CD4-positive, alpha-beta T cell treated with Interleukin-15 for 4 hours (primary cell): ENCODE measurements at places on chromosomes 5 and 9.

GRCh38 chr9:112809351-112809848, 58.8 kb downstream of the SNX30 start:
- no peak for DNase-seq

- DNase-seq: no peak
Measured at GRCh38 chr9:89048616-89049015, 57.3 kb downstream of the S1PR3 start.

- DNase-seq: no peak
Measured at GRCh38 chr9:19922476-19923118, 133.8 kb upstream of the SLC24A2 start.

DNA sequence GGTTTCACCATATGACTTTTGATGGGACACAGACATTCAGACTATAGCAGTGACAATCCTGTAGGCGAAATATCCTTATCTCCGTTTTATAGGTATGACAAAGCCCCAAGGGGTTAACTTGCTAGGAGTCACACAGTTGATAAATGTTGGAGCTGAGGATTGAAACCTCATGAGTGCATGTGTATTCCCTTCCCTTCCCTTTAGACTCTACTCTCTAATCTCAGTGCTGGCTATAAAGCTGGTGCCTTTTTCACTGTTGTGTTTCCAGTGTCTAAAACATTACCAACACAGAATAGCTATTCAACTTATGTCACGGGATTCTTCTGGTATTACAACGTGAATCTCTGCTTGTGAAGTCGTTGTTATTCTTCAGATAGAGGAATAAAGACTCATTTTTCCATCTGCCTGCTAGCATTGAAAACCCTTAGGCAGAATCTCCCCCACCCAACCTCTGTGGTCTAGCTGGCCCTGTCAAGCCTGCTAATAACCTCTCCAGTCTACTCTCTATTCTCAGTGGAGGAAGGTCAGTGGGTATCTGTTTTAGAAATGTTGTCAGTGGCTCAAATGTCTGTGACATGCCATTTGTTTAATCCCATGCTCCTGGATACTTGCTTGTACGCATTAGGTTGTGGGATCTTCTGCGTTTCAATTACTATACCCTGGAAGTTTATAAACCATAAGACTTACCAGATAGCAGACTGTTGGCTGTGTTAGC, 121.2 kb downstream of the TLE4 start:
- no peak for DNase-seq

- no peak for DNase-seq
Measured at GRCh38 chr9:90038763-90039162, 434.0 kb downstream of the GADD45G start.

GRCh38 chr9:121282277-121283079, 14.5 kb downstream of the GSN start:
- DNase-seq: no peak

DNA sequence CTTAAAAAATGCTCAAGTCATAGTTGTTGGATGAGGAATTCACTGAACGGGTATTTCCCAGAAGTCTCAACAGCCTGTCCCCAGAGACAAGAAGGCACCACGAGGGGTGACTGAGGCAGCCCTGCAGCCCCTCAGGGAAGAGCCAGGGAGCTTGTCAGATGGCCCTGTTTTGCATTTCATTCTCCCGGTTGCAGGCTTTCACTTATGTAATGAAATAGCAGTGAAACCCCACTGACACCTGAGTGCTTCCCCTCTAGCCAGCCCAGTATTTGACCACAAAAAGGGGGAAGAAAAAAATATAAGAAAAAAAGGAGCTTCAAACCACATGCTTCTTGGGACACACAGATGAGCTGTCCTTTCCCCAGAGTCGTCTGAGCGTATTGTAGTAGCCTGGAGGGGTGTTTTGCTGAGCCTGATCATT, 75.3 kb upstream of the IL12B start:
- DNase-seq: no peak

DNA sequence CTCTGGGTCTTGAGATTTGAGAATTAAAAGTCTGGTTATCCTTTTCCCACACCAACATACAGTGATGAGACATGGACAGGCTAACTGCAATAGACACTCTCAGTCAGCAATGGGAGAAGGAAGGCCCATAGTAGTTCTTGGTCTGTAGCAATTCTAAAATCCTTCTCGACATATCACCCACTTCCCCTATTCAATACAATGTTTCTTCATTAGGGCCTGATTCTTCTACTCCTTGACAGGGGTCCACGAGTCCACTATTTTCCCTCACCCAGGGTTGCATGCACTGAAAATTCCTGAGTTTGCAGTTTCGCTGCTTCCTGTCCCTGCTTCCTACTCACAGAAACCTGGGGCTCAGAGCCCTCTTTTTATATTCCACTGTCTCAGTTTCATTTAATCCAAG, 402.8 kb downstream of the MAT2B start:
- DNase-seq: no peak

DNA sequence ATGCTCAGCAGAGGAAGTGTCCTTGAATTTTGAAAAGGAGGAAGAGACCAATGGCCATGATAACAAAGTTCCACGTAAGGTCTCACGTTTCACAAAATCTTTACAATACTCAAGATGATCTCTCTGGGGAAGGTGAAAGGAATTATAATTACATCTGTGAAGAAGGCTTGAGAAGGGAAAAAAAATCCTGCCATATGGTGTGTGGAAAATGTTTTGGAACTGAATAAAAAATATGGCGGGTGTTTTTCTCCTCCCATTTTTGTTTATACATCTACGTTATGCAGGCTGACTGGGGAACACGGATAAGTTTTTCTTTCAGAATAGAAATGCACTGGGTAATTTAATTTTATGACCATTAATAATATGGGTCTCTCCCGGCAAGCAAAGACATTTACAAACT, 425.6 kb upstream of the BRINP1 start:
- DNase-seq: no peak

DNA sequence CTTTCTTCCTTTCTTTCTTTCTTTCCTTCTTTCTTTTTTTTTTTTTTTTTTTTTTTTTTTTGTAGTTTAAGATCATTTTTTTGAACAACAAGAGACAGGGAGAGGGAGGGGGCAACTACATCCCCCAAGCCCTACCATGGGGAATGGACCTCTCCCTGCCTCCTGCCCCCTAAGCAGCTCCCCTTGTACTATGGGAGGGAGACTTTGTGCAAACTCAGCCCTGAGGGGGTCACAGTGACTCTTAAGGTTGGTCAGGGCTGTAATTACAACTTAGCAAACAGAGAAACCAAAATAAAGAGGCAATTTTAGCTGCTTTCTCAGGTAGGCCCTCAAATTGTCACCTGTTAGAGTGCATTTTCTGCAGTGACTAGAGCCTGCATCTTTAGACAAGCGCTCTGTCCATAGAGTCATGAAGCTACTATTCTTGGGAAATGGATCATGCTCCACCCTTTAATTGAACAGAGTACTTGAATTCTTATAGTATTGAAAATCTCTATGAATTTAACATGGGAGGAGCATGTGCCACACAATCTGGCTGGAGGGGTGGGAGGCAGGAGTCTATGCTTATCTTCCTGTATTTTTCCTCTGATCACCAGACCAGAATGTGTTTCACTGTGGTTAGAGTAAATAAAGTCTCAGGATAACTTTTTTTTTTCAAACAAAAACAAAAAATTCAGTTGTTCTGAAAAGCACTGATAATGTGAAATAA, 24.3 kb upstream of the PIK3R1 start:
- no peak for DNase-seq

GRCh38 chr5:116358911-116359418, 215.7 kb downstream of the SEMA6A start:
- DNase-seq: no peak

DNA sequence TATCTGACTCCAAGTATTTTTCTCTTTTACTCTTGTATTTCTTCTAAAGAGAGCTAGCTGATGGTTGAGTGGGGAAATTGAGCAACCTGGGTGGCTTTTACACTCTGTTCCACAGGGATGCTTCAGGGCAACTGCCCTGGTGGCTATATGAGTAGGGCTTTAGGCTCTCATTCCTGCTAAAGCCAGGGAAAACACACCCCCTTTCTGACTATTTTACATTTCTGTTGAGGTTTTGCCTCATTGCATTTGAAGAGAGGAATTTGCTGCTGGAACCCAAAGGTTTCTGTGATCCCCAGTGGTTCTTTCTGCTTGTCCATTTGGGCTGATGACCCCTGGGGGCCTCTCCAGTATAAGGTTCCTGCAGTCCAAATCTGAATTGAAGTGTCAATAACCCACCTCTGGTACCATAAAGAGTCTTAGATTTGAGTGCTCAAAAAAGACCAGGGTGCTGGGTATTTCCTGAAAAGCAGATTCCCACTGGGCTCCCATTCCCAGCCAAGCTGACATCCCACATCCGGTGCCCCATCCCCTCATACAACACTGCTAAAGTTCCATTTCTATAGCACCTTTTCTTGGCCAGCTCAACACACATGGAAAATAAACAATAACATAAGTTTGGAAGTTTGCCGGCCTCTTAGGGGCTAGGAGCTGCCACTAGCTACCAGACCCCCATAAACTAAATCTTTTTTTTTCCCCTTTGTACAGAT, 59.5 kb downstream of the PAPPA start:
- no peak for DNase-seq

- no peak for DNase-seq
Measured at GRCh38 chr9:36781533-36781932, 208.8 kb downstream of the MELK start.

GRCh38 chr5:135009736-135010501, 24.1 kb downstream of the PITX1 start:
- no peak for DNase-seq

DNA sequence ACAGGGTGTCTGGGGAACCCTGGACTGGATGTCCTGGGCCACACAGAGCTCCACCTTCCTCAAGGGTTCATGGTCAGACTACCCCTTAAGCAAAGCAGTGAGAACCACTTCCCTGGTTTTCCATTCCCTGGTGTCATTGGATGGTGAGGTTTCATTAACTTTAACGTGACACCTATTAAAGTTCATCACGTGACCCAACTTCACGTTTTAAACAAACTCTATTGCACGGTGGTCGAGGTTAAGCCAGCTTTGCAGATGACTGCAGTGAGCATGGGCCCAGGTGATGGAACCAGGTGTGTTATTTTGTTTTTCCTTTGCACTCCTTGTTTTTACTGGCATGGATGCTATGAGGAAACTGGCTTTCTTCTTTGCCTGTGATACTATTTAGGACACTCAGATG, 385.7 kb upstream of the IRX1 start:
- DNase-seq: no peak

DNA sequence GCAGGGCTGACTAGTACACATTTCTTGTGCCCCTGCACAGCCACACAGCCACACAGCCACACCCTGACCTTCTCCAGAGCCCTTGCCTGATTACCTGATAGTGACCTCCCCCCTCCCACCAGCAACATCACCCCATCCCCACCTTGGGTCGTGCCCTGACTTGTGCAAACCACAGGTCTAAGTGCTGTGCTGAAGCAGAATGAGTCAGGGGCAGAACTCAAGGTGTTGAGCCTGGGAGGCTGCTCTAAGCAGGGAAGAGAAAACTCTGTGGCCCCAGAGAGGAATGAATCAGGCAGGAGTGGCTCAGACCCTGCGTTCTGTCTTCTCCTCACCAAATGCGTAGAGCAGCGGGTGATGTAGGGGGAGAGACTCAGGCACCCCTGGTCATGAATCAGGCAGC, 24.3 kb upstream of the FAT2 start:
- DNase-seq: no peak

DNA sequence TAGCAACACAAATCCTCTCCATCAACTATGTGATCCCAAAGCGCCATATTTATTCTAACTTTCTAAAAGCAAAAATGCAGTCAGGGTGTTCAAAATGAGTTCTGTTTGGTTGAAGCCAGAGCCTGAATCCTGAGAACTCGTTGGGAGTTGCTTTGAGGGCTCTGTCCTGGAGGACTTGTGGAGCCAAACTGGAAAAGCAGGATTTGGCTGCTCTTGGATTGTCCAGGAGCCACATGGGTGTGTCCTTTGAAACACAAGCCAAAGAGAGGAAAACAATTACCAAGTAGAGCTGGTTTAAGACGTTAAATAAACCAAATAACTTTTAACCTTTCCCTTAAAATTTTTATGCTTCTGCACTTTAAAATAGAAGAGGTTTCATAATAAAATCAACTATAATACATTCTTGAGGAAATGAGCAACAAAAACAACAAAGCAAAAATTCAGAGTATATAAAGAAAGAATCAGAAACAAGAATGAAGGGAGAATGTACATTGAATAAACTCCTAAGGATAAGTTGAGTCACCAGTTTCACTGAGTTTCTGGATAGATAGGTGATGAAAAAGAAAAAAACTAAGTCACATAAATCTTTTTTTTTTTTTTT, 13.5 kb downstream of the C5orf46 start:
- no peak for DNase-seq

DNA sequence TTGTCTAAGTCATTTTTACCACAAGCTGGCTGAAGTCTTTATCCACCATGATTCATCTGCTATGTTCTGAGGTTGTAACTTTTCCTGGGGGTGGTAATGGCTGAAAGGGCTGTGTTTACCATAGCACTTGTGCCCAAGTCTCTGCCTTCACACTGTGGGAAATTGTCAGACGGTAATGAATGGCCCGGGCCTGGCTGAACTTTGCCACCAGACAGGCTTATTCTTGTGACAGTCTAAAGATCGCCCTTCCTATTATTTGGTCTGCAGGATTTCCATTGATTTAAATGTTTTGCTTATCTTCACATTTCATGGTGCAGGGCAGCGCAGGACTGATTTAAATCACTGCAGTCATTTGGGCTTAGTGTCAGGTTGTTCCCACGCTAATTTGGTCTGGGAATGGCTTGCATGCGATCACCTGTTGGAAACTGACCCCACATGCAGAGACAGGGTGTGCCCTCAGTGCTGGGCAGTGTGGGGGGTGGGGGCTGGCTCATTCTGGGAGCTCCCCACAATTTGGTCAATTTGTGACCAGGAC, 109.3 kb upstream of the ICE1 start:
- DNase-seq: no peak

DNA sequence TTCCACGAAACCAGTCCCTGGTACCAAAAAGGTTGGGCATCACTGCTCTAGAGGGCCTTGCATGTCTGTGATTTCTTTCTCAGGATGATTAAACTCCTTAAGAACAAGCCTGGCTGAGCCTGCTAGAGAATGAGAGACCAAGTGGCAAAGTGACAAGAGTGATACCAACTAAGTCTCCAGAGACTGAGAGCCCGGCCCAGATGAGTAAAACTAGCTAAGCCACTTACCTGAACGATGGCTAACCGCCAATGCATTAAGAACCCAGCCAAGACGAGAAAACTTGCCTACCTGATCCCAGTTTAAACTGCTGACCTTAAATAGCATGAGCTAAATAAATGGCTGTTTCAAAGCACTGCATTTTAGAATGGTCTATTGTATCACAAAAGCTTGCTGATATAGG, 5.6 kb upstream of the CCDC152 start:
- DNase-seq: no peak

DNA sequence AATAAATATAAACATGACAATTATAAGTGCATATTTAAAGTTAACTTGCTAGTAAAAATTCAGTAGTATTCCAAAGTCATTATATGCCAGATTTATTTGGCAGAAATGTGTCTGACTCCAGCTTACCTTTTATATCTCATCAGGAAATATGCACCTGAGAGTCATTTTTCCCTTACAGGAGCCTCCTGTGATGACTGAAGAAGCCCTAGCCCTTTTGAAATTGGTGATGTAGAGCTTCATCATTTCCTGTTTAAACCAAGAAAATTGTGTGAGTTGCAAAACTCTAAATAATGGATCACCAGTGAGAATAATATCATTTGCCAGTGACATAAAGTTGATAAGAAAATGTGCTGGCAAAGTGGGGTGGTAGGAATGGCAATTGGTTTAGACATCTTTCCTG, 42.1 kb upstream of the CTNND2 start:
- DNase-seq: no peak
